Activated CD4-positive, alpha-beta T cell treated with anti-CD3 and anti-CD28 coated beads, Interleukin-2, amount 10 ng/mL, durations not matched to agents 7 days and 5 days (primary cell): ENCODE measurements at places on chromosomes 7 and 10. TPM values are rescaled to one million over a fixed set of nuclear protein-coding genes. Genes with fewer than 3 reads are reported as not detected.

DNA sequence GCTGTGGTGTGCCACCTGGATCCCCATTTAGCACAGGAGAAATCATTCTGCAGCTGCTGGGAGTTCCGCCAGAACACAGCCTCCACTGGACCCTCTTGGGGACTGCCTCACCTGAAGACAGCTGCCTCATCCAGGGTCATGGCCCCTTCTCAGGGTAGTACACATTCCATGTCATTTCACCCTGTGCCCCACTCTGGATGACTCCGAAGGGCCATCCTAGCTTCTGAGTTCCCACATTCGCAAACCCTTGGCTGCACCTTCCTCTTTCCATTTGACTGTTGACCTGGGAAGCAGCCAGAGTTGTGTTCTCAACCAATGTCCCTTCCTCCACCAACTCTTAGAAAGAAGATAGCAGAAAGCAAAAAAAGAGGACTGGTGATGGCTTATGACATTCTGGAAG, 125.6 kb upstream of the TBX20 start:
- H3K4me1 ChIP-seq, result no peaks in the 10 kb centered on the region
- no peak overlapping the region for H3K27ac ChIP-seq
- H3K36me3 ChIP-seq, result no peaks in the 10 kb centered on the region
- H3K27me3 ChIP-seq, result peaks cover 15% of the 10 kb centered on the region

DNA sequence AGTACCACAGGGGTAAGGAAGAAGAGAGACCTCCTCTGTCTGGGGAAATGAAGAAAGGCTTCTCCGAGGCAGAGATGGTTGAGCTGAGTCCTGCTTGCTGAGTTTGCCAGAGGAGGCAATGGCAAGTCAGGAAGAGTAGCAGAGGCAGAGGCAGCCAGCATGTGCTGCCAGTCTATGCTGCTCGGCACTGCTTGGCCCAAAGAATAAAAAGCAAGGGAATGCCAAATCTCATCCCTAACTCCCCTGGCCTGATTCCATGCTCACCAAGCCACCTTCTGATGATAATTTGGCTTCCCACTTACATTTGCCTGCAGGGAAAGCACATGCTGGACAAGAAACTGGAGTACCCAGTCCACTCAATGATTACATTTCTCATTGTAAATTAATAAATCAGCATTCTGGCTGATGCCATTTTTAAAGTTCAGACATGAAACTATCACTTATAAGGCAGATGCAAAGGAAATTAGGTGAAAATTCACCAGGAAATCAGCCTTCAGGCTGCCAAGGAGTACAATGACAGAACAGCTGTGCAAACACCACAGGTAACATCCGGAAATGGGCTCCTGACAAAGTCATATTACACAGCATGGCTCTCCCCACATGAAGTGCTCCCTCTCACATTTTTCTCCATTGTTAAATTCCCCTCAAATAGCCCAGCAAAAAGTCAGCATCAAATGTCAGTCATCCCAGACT, 245.9 kb downstream of the MTERF1 start:
- H3K4me1 ChIP-seq, result no peaks in the 10 kb centered on the region
- H3K27me3 ChIP-seq, result no peaks in the 10 kb centered on the region
- no peaks in the 10 kb centered on the region for H3K36me3 ChIP-seq
- no peak overlapping the region for H3K27ac ChIP-seq

- peak overlapping the region; percentile 95 for H3K27ac ChIP-seq
- peaks cover 81% of the 10 kb centered on the region for H3K36me3 ChIP-seq
- DNase-seq, result no peak
- peaks cover 75% of the 10 kb centered on the region for H3K4me1 ChIP-seq
- H3K27me3 ChIP-seq, result no peaks in the 10 kb centered on the region
Measured at GRCh38 chr7:44979481-44980392, 922 bp upstream of the MYO1G start.

DNA sequence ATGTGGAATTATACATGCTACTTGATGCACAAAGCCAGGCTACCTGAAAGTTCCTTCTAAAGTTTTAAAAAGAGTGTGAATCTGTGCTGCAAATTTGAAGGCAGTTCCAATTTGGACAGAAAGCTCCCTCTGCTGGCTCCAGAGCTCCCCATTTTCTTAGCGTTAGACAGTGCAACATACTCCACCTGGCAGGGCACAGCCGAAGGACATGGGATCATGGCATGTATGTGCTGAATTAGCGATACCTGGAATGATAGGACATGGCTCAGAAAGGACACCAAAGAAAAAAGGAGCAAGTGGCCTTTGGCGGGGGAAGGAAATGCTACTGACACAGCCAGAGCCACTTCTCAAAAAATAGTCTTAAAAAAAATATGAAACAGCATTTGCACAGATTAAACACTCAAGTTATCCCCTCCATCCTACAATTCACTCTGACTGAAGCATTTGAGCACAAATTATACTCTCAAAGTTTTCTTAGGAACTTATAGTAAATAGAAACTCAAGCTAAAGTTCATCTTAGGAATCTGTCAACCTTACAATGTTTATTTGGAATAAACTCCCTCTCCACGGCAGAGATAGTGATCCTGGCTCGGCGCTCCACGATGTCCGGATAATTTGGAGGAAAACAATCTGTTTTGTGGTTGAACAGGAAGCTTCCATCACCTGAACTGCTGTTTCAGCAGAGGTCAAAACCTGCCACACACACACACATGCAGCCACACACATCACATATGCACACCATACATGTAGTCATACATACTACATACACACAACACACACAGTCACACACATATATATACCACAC, 80.0 kb downstream of the C7orf25 start:
- no peak overlapping the region for H3K4me3 ChIP-seq
- no peaks in the 10 kb centered on the region for H3K36me3 ChIP-seq
- DNase-seq, result no peak

DNA sequence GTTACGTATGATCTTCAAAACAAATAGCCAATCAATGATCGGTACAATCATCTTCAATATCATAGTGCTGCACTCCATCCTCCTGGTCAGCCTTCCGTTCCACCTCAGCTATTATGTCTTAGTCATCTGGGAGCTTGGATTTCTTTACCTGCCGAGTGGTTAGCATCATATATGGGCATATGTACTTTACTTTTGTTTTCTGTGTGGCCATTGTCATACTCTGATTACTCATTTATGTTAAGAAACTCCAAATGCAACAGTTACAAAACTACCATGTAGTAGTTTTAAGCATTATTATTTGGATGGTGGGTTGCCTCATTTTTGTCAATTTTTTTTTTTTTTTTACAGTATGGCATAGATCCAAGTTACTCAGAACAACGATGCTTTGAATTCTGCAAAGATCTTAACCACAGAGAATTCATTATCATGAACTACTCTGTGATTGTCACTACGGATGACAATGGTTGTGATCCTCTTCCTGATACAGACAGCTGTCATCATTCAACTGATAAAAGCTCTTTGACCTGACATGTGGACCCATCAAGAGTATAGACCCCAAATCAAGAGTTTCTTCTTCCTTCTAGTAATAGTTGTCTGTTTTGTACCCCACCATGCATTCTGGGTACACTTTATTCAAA, 52.1 kb upstream of the NME8 start:
- no peaks in the 10 kb centered on the region for H3K4me1 ChIP-seq
- H3K4me3 ChIP-seq, result no peak overlapping the region
- H3K27me3 ChIP-seq, result peaks cover 13% of the 10 kb centered on the region

- H3K27ac ChIP-seq, result no peak overlapping the region
- H3K4me1 ChIP-seq, result no peaks in the 10 kb centered on the region
- H3K36me3 ChIP-seq, result no peaks in the 10 kb centered on the region
- no peak overlapping the region for H3K4me3 ChIP-seq
Measured at GRCh38 chr10:111522141-111522540, 445.3 kb downstream of the ADRA2A start.

DNA sequence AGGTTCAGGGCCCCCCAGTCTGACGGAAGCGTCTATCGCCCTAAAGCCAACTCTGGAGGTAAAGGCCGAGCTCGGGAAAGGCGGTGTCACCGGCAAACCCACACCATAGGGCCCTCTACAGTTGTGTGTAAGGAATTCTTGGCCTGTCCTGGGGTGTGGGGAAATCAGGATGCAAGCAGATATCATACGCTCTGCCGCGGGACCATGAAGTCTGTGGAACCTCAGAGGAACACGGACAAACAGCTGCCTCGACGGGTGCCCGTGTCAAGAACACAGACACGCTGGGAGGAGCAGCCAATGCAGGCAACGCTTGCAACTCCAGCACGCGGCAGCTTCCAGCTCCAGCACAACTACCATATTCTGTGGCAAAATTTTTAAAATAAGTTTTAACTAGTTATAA, 157.9 kb downstream of the DIP2C start:
- no peak for DNase-seq
- H3K27me3 ChIP-seq, result peaks cover 2% of the 10 kb centered on the region
- H3K36me3 ChIP-seq, result no peaks in the 10 kb centered on the region
- H3K27ac ChIP-seq, result no peak overlapping the region

DNA sequence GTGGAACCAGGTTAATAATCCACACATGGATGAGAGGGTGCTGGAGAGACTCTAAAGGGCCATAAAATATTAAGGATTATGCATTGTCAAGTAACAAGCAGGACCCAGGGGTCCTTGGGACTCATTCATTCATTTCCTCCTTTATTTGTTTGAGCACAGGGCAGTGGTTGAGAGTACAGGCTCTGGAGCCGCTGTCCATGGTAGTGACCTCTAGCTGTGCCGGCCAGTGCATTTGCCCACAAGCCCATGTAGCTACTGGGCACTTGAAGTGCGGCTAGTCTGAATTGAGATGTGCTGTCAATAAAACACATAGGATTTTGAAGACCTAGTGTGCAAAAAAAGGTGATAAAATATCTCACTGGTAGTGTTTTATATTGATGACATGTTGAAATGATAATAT, 137.6 kb downstream of the C10orf105 start:
- H3K4me3 ChIP-seq, result no peak overlapping the region
- no peak overlapping the region for H3K27ac ChIP-seq
- no peaks in the 10 kb centered on the region for H3K27me3 ChIP-seq
- no peaks in the 10 kb centered on the region for H3K4me1 ChIP-seq
- DNase-seq, result no peak

GRCh38 chr7:54813398-54813797, 54.4 kb upstream of the SEC61G start:
- no peaks in the 10 kb centered on the region for H3K36me3 ChIP-seq
- no peak overlapping the region for H3K4me3 ChIP-seq
- peaks cover 6% of the 10 kb centered on the region for H3K27me3 ChIP-seq
- no peak for DNase-seq

DNA sequence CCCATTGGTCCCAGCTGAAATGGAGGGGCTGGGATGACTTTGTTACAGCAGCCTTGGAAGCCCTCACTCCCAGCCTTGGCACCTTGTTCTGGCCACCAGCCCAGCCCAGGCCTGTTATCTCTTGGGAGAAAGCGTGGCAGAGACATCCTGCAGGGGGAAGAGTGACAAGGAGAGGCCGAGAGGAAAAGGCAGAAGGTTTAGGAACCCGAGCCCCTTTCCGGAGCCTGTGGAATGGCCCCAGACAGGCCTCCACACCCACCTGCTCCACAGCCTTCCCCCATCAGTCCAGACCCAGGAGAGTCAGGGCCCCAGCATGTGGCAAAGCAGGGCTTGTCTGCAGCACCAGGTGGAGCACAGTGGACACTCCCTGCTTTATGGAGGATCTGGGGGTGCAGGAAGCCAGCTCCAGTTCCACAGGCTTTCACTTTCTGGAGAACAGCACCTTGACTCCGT, 24.1 kb upstream of the TRIM8 start:
- H3K27me3 ChIP-seq, result no peaks in the 10 kb centered on the region
- no peak overlapping the region for H3K4me3 ChIP-seq

- DNase-seq, result no peak
- peaks cover 58% of the 10 kb centered on the region for H3K36me3 ChIP-seq
- peak overlapping the region; percentile 48 for H3K27ac ChIP-seq
- H3K4me1 ChIP-seq, result peaks cover 80% of the 10 kb centered on the region
Measured at GRCh38 chr10:119535837-119536507, 6.5 kb downstream of the RGS10 start.

DNA sequence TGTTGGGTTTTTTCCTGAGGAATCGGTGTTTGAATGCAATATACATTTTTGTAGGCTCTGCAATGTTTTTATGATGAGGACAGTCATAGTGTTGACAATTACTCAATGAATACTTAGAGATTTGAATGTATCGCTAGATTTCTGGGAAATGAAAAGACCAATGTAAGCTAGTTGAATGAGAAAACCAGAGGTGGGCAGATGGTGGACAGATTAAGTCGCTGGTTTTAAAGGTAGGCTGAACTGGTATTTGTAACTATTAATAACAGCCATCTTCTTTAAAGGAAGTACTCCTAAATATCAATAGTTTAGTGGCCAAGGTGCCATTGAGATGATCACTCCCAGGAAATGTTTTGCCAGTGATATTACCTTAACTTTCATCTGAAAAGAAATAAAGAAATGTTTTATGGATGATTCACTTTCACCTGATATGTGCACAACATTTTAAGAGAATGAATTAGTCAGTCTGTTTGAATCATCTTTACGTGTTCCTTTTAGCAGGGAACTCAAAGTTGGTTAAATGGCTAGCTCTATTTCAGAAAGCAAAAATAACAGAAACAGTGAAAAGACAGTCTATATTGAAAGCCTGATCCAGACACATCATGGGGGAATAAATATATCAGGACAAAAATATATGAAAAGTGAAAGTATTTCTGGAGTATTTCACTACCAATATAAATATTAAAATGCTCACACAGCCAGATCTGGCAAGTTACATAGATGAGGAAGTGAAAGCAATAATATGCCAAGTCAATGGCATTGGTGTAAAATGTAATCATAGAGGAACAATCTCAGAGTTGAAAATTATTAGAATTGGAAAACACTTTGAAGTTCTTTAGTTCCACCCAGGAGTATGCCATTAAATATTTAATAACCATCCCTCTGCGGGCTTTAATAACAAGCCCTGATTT, 20.7 kb downstream of the MET start:
- H3K27ac ChIP-seq, result no peak overlapping the region
- DNase-seq, result no peak
- H3K36me3 ChIP-seq, result no peaks in the 10 kb centered on the region
- peaks cover 4% of the 10 kb centered on the region for H3K27me3 ChIP-seq

GRCh38 chr10:18136073-18136791, 4.0 kb upstream of the CACNB2 start:
- peaks cover 17% of the 10 kb centered on the region for H3K27me3 ChIP-seq
- no peaks in the 10 kb centered on the region for H3K36me3 ChIP-seq
- H3K4me1 ChIP-seq, result no peaks in the 10 kb centered on the region

- peaks cover 1% of the 10 kb centered on the region for H3K27me3 ChIP-seq
- no peaks in the 10 kb centered on the region for H3K36me3 ChIP-seq
- no peak overlapping the region for H3K4me3 ChIP-seq
- DNase-seq, result no peak
- H3K27ac ChIP-seq, result no peak overlapping the region
Measured at GRCh38 chr10:95516774-95517373, 44.3 kb downstream of the SORBS1 start.

Gene RBM20
- not detected for total RNA-seq

Gene SKIDA1
- 0.33 TPM for total RNA-seq

Gene ZNF716
- total RNA-seq, result not detected

Gene DOCK4
- total RNA-seq, result 0.25 TPM

Gene CDH23
- 4.5 TPM for total RNA-seq

Gene ASIC3
- 6.0 TPM for total RNA-seq

Gene ATRNL1
- total RNA-seq, result 0.22 TPM

Gene GPR85
- not detected for total RNA-seq

Gene BICC1
- total RNA-seq, result not detected

Gene CPEB3
- total RNA-seq, result 2.2 TPM
